ENCODE measurements at places on chromosomes 12 and 14.

DNA sequence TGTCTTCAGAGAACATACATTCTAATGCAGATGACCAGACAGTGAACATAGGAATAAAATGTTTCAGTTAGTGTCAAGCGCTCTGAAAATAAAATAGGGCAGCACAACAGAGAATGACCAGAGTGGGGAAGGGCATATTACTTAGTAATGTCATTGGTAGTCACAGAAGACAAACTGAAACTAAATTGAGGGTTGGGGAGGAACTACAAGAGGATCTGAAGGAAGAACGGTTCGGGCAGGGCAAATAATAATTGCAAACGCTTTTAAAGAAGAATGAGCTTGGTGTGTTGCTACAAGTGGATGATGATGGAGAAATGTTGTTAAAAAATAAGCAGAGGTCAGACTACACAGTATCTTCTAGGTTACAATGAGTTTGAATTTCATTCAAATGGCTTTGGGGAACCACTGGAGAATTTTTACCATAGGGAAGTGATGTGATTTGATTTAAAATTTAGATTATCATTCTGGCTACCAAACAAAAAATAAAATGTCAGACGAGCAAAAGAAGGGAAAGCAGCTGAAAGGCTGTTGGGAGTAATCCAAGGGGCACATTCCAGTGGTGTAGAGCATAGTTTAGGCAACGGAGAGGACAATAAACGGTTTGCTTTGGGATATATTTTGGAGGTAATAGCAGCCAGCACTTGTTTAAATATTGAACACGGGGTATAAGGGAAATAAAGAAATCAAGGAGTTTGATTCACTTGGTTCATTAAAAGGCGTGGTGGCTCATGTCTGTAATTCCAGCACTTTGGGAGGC is 56.3 kb upstream of the SLC6A13 start:
- DNase-seq: no peak

DNA sequence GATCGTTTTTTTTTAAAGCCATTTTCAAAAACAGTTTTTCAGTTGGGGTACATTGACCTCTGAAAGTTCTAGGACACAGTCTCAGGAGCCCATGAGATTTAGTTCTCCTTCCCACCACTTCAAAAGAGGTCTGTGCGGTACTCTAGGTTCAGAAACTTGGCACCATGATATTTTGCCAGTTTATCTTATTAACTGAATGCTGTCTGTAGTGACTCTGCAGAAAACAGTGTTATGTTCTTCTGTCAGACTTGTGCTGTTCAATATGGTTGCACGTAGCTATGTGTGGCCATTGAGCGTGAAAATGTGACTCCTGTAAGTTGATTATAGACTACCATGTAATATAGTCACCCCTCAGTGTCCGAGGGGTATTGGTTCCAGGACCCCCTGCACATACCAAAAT is 35.9 kb downstream of the CRADD start:
- no peak for DNase-seq

- DNase-seq: no peak
These were observed 18.5 kb downstream of the NCOR2 start for GRCh38 chr12:124548854-124549378.

GRCh38 chr12:44457465-44457864 is 418.6 kb downstream of the NELL2 start:
- DNase-seq: no peak

DNA sequence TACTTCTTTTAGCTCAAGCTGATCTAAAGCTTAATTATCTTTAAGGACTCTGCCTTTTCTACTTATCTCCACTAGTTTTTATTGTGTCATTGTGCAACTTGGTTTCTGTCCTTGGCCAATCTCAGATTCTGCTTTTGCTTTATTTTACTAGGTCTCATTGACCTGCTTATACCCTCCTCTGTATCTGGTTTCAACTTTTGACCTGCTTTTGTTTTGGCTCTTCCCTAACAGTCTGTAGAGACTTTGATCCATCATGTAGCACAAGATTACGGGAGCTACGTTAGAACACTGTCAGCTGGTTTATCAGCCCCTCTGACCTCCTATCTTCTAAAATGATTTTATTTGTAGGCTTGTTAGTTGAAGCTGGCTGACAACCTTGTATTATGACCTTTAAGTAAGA is 43.6 kb downstream of the ZCRB1 start:
- no peak for DNase-seq

DNA sequence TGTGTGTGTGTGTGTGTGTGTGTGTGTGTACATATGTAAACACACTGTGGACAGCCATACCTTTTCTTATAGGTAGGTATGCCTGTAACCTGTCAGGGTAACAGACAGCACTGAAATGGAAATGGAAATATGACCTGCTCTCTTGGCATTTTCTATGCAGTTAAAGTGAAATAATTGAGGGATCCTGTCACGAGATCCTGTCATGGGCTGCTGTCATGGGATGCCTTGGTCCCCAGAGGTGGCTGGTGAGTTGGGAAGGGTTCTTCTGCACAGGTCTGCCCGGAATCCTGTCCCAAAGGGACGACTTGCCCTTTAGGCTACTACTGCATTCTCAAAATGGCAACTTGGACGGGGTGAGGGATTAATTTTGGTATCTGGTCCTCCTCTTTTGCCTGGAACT is 47.3 kb downstream of the ELK3 start:
- no peak for DNase-seq
